ENCODE measurements at places on chromosomes 11 and 22. TPM values are rescaled to one million over a fixed set of nuclear protein-coding genes. Genes with fewer than 3 reads are reported as not detected.

Gene LIMK2
- 6.5 TPM for total RNA-seq

Gene PLAAT4
- 6.9 TPM for total RNA-seq

Gene DUSP8
- total RNA-seq, result 10.4 TPM

Gene CDC42EP1
- total RNA-seq, result 19.4 TPM

GRCh38 chr11:76604081-76604625 is 66.4 kb downstream of the LRRC32 start:
- no peak for DNase-seq

DNA sequence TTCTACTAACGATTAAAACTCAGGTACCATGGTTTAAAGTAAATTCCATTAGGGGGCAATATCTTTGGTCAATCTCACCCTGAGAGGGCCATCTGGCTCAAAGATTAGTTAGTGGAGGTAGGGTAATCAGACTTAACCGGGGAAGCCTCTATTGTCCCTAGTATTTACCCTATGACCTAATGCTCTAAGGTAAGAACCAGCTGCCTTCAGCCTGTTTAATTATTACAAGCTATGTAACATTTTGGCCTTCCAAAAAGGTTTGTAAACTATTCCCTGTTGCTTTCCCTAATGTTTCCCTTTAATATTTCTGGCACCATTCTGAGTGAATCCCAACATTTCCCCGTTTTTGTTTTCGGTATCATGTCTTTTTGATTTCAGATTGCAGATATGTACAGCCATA is 15.1 kb upstream of the GLYATL1 start:
- DNase-seq, result no peak

- DNase-seq, result no peak
Measured at GRCh38 chr11:5204787-5205186, 4.3 kb upstream of the OR51V1 start.

GRCh38 chr11:94883878-94884277 is 89.5 kb downstream of the CWC15 start:
- DNase-seq, result no peak

- peak; percentile 43 for DNase-seq
Measured at GRCh38 chr11:1750481-1750839, at the start of gene IFITM10. Gene IFITM10, minus strand, starts transcription at chr11:1750595. Its CDS starts 153 bp downstream, at chr11:1750442.

DNA sequence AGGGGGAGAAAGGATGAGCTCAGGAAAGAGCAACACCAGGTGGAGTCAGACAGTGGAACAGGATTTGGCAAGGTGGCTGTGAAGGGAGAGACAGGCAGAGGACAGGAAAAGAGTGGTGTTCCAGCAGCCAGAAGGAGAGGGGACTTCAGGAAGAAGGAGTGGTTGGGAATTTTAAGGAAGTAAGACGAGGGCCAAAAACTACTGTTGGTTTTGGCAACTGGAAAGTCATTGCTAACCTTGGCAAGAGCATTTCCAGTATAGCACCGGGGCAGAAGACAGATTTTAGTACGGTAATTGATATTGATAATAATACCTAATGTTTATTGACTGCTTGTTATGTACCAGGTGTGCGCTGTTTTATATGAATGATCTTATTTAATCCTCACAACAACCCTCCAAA is 15.4 kb upstream of the DDX6 start:
- no peak for DNase-seq

- DNase-seq, result no peak
Measured at GRCh38 chr22:48849219-48849912, 978.3 kb downstream of the BRD1 start.

DNA sequence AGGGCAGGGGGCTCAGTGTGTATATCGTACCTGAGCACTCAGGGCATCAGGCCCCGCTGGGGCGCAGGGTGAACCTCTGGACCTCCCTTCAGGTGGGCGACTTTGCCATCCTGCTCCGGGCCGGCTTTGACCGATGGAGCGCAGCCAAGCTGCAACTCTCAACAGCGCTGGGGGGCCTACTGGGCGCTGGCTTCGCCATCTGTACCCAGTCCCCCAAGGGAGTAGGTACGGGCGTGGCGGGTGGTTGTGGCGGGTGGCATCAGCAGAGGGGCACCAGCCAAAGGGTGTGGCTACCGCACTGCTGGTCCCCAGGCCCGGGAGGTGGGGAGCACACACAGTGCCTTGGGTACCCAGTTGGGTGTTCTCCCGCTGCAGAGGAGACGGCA is 6.3 kb downstream of the SLC39A13 start:
- no peak for DNase-seq
